NCI-H2171 treated with DMSO at 0.1 percent for 48 hours (cell line): ENCODE measurements at places on chromosomes 16 and 17.
A peak's percentile ranks its signal among the peaks of the same experiment; 100 is the strongest.

DNA sequence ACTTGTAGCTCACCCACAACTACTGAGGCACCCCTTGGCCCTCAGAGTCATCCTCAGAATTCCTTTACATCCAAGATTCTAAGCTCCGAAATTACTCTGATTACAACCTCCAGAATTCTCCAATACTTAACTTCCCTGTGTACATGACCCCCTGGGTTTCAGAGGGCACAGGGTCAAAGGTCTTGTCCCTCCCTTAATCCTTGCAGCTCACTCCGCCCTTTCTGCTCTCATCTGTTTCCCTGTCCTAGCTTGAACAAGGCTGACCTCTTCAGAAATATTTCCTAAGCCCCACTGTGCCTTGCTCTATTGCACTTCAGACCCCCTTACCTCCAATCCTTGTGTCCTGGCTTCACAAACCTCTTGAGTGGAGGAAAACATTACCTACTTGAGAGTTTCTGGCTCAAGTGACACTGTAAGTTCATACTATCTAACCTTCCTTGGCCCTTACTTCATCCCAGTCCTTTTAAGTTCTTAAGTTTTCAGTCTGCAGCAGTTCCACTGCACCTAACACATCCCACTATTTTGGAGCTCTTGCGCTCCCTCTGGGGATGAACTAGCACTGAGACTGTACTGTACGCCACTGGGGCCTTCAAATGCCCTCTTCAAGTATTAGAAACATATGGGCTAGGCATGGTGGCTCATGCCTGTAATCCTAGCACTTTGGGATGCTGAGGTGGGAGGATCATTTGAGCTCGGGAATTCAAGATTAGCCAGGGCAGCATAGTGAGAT is 6.2 kb downstream of the N4BP1 start:
- DNase-seq: no peak

DNA sequence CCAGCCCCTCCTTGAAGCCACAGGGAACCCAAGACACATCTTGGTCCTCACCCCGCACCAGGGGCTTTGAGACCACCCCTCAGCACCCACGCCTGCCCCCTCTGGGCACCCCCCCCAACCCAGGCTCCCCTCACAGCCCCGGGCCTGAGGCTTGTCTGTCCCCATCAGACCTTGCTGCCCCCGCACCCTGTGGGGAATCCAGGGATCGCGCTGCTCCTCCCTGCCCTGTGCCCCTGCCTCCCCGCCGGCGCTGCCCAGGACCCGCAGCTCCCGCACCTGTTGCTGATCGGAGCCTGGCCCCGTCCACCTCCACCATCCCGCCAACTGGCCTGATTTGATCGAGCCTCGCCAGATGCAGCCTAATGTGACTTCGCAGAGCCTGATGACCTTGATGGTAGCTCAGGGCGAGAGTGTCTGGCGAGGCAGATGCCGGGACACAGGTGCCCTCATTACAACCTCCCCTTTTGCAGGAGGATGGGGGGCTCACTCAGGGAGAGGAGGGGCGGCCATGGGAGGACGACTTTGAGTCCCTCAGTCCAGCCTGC is 29.0 kb downstream of the SLC25A10 start:
- DNase-seq: no peak

GRCh38 chr17:72991651-72992050 is 100.8 kb downstream of the SLC39A11 start:
- DNase-seq: no peak

DNA sequence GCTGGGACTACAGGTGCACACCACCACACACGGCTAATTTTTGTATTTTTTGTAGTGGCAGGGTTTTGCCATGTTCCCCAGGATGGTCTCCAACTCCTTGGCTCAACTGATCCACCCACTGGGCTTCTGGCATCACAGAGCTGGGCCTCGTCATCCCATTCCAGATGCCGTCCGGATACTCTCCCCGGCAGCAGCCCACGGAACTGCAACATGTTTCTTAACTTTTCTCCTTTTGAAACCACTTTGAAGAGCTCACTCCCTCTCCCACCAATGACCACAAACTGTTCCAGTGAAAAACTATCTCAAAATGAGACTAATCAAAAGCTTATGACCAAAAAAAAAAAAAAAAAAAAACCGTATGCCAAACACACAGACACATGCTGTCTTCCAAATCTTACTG is 17.6 kb downstream of the PEMT start:
- no peak for DNase-seq

DNA sequence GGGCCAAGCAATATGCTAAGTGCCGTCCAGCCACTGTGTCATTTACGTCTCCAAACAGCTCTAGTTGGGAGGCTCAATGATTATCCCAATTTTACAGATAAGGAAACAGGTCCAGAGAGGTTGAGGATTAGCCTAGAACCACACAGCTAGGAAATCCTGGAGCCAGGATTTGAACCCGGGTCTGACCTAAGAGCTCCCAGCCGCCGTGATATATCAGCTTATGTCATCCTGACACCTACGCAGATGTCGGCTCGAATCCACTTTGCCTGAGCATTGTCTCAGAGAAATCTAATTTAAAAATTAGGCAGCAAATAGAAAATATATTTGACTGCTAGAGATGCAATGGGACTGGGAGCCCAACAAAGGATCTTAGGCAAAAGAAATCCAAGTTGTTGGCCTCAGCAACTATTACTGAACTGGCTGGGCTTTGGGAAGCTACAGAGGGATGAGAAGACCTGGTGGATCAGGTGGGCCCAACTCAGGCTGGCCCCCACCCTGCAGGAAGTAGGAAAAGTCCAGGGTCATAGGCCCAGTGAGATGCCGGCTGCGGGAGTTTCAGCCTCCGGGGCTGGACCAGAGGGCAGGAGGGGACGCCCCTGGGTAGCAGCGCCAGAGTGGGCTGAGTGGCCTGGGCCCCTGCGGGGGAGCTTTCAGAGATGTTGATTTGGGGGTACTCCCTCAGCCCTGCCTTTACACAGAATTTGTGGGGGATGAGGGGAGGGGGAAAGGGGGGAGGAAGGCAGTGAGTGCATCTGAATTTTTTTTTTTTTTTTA is 35.1 kb upstream of the IL21R start:
- no peak for DNase-seq

- no peak for DNase-seq
Measured at GRCh38 chr16:81461766-81462165, 17.2 kb downstream of the CMIP start.

DNA sequence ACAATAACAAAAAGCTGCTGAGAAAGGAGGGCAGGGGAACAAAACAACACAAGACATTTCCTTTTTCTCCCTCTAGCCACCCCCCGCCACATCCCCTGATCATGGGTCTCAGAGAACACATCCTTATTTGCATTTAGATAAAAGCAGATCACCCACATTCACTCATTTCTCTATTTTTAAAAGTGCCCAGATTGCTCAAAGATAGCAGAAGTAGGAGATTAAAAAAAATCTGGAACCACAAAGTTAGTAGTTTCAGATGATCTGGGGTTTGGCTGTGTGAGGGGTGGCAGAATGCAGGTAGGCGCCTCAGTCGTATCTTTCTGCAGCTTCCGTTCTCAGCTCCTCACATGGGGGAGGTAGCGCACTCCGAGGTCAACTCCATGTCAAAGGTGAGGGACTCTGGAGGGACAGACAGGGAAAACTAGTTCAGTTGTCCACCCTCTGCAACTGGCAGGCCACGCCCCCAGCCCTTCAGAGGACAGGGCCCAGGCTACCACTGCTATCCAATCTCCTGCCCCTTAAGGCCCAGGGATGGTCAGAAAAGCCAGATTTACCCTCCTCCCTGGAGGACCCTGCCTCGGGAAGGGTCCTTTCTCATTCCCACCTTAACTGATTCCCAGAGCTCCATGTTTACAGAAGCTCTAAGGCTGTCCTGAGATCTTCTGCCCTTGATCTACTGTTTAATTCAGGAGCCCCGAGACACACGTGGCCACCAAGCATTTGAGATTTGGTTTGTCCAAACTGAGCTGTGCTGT is 27.3 kb downstream of the STAT5A start:
- no peak for DNase-seq

- peak; percentile 73 for DNase-seq
Measured at GRCh38 chr16:52912565-52913173, 140.0 kb downstream of the CHD9NB start.

DNA sequence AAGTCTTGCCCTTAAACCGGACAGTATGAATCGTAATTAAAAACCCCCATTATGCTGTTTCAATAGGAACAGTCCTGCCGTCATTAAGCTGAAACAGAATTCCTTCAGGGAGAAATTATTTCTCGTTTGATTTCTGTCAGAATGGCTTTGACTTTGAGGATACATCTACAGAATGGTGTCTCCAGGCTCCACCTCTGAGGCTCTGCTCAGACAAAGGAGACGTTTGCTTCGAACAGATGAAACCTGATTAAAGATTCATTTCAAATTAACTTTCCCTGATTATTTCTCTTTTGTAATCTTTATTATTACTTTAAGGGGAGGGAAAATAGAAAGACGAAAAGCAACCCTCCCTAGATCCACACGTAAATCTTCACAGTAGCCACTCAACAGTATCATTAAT is 106.9 kb downstream of the TMEM114 start:
- no peak for DNase-seq

GRCh38 chr16:21654881-21655280 is 2.5 kb upstream of the IGSF6 start:
- no peak for DNase-seq

DNA sequence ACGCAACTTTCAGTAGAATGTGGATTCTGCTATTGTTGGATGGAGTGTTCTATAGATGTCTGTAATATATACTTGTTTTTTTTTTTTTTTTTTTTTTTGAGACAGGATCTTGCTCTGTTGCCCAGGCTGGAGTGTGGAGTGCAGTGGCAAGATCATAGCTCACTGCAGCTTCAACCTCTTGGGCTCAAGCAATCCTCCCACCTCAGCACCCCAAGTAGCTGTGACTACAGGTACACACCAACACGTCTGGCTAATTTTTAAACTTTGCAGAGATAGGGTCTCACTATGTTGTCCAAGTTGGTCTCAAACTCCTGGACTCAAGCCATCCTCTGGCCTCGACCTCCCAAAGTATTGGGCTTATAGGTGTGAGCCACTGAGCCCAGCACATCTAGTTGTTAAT is 27.2 kb upstream of the CCL22 start:
- DNase-seq: no peak

DNA sequence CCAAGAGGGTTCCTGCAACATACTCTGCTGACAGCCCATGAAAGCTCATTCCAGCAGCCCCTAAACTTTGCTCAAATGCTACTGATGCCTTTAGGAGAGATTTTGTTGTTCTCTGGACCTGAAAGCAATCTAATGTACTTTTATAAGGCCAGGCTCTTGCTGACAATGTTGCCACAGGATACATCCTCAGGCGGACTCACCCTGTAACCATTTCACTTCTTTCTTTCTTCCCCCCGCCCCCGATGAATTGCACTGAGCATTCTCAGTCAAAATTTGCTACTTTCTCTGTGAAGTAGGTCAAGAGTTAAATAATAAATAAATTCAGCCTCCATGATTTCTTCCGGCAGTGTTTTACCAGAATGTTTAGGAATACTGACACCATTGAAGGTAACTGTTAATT is 1.5 kb downstream of the GAS7 start:
- no peak for DNase-seq
